Activated T-helper 1 cell treated with anti-CD3 and anti-CD28 coated beads, Interleukin-12 subunit alpha, Interleukin-12 subunit beta, Interleukin-2, Interleukin-4 antibody, amounts not matched to agents 30 ng/mL and 10 ng/mL and 1 ng/mL, durations not matched to agents 14 hours and 24 hours and 36 hours (primary cell): ENCODE measurements at places on chromosomes 12 and 14. TPM values are rescaled to one million over a fixed set of nuclear protein-coding genes. Genes with fewer than 3 reads are reported as not detected.

Gene ACACB
- total RNA-seq = 5.0 and 6.9 TPM in 2 replicates

GRCh38 chr14:75181293-75182062, 5.1 kb upstream of the TMED10 start:
- peaks cover 9% of the 10 kb centered on the region for H3K4me1 ChIP-seq
- DNase-seq = no peak
- no peak overlapping the region for H3K27ac ChIP-seq
- no peak overlapping the region for H3K4me3 ChIP-seq

GRCh38 chr12:91819132-91819447, 326.6 kb downstream of the BTG1 start:
- no peaks in the 10 kb centered on the region for H3K36me3 ChIP-seq
- H3K4me3 ChIP-seq = no peak overlapping the region
- no peaks in the 10 kb centered on the region for H3K4me1 ChIP-seq
- DNase-seq = no peak
- H3K27ac ChIP-seq = no peak overlapping the region

Gene CYP46A1
- 0.27 TPM in 1 of 2 replicates, not detected in the other for total RNA-seq

GRCh38 chr12:124564232-124564958, 3.0 kb downstream of the NCOR2 start:
- H3K27ac ChIP-seq = no peak overlapping the region
- H3K27me3 ChIP-seq = no peaks in the 10 kb centered on the region
- peaks cover 24% of the 10 kb centered on the region for H3K4me1 ChIP-seq
- H3K4me3 ChIP-seq = peak overlapping the region; percentile 19
